ENCODE measurements at places on chromosomes 3 and 15.

DNA sequence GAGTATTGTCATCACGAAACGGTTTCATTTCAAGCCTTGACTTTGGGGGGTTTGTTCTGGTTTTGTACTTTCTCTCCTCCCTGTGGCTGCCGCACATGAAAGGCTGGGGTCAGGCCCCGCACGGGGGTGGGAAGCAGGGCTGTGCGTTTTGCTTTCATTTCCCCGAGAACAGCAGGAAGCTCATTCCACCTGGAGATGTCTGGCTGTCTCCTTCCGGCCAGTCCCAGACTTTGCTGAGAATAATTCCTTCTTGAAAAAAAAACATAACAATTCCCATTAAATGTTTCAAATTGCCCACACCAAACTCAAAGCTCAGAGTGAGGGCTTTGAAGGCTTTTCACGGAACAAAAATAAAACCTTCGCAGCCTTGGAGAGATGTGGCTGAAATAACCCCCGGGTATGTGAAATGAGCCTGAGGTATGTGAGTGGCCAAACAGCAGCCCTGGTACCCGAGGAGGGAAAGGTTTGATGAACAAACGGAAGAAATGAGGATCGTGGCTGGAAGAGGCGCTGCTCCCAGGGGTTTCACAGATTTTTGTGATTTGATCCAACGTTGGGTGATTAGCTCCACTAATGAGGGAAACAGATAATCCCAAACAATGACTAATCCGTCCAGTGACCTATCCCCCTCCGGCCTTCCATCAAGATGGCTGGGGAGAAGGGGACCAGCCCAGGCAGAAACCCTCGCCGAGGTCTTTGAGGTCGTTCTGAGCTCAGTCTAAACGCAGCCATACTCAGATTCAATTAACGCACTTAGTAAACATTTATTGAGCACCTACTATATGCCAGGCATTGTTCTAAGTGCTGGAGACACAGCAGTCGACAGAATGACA is 126.9 kb upstream of the MEF2A start:
- no peak for DNase-seq

DNA sequence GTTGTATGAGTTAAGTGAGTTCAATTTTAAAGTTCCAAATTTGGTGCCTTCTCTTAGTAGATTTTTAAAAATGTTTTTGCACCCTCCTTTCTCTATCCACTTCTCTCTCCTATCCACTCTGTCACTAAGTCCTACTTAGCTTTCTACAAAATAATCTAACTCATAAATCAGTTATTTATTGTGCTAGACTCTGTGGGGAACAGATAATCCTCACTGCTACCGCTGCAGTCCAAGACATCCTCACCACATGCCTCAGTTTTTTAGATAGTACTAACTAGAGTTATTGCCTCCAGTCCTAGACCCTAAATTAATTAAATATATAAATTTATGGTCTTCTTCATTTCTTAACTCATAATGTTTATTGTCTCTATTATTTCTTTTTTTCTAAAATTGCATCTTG is 576.3 kb downstream of the GRM7 start:
- DNase-seq = no peak

DNA sequence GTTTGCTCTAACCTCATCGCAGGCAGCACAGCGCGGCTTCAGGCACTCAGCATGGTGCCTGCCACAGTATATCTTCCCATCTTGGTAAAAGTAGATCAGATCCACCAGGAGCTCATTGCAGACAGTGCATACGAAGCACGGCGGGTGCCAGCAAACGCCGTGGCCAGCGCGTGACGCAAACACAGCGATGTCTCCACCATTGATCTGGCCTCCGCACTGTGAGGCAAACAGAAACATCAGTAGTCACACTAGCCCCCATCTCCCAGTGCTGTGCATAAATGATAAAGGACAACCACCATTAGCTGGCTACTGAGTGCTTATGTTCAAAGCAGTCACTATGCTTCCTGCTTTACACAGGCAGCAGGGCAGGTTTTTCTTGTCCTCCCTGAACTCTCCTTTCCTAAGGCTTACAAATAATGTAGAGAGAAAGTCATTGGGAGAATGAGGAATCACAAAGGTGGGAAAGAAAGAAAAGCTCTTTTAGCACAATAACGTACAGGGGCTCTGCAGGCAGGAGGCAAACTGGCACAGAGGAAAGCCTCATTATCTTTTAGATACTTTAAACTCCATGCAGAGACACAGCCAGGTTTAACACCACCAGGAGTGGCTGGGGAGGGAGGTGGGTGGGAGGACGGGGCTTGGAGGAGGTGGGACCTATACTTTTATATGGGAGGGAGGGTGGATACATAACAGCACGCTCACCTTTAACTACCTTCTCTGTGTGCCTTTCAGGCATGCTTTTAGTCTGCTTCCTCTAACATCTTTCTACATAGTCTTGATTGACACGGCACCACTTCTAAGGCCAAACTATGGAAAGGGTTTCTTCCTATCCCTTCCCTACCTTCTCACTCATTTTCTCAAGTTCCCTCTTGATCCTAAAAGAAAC is 67.9 kb downstream of the PRICKLE2 start:
- DNase-seq = no peak

DNA sequence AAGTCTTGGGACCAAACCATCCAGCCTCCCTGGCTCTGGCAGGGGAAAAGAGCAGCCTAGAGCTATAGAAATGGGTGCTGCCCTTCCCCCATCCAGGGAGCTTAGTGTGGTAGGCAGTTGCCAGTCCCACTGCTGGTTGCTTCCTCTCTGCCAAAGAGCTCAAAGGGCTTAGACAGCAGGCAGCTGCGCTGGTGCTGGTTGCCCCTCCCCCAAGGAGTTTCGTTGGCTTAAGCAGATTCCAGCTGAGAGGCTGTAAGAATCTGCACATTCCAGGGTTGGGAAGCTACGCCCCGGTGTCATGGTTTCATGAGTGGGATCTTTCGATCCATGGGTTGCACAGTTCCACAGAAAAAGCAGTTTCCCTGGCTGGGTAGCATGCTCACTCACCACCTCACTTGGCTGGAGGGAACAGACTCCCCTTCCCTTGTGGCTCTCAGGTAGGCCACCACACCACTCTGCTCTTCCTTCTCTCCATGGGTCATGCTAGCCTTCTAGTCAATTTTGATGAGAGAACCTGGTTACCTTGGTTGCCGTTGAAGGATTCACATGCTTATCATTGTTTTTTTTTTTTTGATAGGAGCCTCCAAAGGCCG is 195.1 kb downstream of the EPHA6 start:
- DNase-seq = no peak

DNA sequence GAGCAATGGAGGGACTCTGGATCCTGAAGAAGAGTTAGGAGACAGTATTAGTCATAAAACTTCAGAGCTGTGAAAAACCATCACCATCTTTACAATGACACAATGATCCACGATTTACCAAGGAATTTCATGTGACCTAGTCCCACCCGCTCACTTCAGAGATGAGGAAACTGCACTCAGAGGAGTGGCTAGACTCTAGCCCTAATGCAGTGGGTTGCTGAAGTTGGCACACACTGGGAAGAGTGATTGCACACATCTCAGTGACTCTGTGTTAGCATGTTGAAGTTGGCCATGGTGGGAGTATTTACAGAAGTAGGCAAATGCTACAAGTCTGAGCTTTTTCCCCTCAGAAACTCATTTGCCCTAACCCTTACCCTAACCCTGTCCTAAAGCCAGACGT is 35.2 kb upstream of the SPATA12 start:
- no peak for DNase-seq

All from central memory CD4-positive, alpha-beta T cell (primary cell).